ENCODE measurements at places on chromosomes 1 and 21.

DNA sequence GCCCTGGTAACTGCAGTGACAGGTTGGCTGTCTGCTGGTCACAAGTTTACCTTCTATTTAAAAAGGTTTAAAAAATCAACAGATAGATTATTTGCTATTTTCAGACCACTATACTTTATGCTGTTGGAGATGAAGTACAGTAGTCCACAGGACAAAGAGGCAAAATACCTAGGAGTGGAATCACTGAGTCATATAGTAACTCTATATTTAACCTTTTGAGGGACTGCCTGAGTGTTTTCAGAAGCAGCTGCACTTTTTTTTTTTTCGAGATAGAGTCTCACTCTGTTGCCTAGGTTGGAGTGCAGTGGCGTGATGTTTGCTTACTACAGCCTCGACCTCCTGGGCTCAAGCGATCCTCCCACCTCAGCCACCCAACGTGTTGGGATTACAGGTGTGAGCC is 11.7 kb downstream of the CNIH4 start:
- DNase-seq = no peak

GRCh38 chr1:167708940-167709389 is 12.8 kb upstream of the MPZL1 start:
- DNase-seq = no peak

DNA sequence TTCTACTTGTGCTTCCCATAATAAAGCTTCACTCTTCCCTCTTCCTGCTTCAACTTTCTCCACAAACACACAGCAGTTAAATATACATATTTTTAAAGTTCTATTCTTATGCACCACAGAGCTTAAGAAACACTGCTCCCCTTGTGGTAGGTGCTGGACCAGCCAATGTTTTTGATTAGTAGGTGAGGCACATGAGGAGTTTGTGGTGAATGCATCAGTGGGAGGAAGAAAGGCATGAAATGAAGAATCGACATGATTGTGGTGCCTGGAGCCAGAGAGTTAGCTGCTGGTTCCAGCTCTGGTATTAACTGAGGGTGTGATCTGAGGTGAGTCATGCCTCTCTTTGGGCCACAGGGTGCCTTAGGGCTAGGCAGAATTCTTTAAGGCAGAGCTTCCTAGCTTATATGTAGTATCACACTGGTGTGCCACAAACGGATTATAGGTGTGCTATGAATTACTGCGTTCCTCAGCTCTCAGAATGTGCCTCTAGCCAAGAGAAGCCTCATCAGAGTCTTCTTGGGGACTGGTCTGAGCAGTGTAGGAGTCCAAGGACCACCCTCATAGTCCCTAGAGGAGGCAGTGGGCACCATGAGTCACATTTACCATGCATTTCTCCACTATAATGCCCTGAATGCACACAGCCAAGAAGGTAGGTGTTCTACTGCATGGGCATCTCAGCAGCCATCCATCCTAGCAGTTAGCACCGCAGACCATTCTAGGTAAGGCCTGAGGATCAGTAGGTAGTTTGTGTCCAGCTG is 97.4 kb upstream of the SGIP1 start:
- DNase-seq = no peak

DNA sequence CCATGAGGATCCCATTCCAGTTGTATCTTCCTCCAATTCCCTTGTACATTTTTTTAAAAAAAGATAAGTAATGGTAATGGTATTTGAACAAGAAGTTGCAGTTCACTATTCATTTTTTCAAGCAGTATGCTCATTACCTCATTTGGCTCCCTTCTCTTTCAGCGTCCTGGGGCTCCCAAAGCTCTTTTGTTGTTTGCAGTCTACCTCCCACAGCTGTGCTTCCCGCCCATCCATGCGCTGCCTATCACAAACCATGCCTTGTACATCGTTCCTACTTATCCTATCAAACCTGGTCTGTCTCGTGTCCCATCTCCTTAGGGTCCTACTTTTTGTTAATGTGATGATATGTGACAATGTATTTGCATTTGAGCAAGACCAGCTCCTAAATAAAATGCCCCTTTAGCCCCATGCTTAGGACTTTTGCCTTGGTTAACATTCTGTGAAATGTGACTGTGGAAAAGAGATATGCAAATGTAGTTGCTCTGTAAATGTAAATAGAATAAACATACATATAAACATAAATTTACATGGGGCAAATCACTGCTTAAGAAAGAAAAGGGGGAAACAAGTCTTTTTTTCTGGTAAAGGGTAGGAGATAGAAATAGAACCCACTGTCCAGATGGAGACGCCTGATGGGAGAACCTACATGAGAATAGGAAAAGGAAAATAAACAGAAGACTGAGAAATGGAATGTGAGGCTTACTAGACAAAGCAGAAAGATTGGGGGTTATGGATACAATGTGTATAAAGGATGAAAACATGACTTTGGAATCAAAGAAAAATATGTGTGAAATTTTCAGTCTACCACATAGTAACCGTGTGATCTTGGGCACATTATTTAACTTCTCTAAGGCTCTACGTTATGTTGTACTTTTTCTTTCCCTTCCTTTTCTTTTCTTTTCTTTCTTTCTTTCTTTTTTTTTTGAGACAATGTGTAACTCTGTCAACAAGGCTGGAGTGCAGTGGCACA is 59.8 kb upstream of the PLXNA2 start:
- DNase-seq = no peak

- DNase-seq = no peak
Observed at GRCh38 chr1:28306301-28306949, 22.4 kb upstream of the MED18 start.

GRCh38 chr1:165494949-165495857 is 48.6 kb upstream of the LRRC52 start:
- no peak for DNase-seq

GRCh38 chr1:154881820-154882535 is 11.9 kb upstream of the KCNN3 start:
- no peak for DNase-seq

GRCh38 chr1:47823040-47823808 is 174.0 kb downstream of the TRABD2B start:
- no peak for DNase-seq

GRCh38 chr1:28132171-28133167 is 44.0 kb downstream of the PTAFR start:
- DNase-seq = no peak

All from neuronal stem cell (in vitro differentiated cells).